CD8-positive, alpha-beta T cell (primary cell): ENCODE measurements at places on chromosomes 16 and 17.

DNA sequence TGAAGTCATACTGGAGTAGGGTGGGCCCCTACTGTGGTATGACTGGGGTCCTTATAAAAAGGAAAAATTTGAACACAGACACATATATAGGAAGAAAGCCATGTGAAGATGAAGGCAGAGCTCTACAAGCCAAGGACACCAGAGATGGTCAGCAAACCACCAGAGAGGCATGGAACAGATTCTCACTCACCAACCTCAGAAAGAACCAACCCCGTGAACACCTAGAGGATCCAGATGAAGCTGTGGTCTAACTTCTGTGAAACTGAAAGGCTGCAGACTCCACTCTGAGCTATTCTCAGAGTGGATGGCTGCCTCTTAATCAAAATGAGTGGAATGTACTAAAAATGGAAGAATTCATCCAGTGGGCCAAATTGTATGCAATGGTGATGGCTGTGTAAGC lies 149.6 kb downstream of the ABCA8 start:
- no peak for DNase-seq

DNA sequence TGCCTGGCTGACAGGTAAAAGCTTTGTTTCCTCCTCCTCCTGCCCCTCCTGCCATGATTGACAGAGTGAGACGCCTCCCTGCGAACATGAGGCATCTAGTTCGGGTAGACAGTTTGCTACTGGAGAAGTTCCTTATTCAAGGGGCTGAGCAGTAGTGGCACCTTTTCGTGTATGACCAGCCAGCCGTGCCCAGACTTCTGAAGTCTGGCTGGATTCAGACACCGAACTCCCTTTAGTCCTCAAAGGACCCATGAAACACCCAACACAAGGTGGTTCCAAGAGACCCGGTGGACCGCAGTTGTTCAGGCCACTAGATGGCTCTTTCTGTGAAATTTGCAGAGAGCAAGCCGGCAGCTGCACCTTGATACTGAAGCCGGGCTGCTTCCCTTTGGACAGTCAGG lies 192.8 kb downstream of the XYLT1 start:
- DNase-seq: peak; percentile 28

- DNase-seq: peak; percentile 94
Measured at GRCh38 chr16:14285513-14286367, 214.6 kb downstream of the MRTFB start.

- no peak for DNase-seq
Measured at GRCh38 chr16:522320-523096, 5.0 kb upstream of the CAPN15 start.

DNA sequence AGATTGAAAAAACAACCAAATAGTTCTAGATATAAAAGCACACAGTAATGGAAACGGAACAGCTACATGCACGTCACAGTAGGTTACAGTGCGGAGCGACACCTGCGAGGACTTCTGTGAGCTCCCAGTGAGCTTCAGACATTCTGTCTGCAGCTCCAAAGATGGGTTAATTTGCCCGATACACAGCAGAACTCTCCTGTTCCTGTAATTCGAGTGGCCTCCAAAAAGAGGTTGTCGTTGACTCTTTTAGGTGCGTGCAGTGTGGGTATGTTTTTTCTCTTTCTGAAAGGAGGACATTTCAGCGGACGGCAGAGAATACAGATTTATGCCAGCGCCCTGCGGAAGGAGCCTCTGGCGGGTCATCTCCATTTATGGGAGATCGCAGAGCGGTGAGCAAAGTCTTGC lies 2.9 kb downstream of the OR1F1 start:
- DNase-seq: no peak

DNA sequence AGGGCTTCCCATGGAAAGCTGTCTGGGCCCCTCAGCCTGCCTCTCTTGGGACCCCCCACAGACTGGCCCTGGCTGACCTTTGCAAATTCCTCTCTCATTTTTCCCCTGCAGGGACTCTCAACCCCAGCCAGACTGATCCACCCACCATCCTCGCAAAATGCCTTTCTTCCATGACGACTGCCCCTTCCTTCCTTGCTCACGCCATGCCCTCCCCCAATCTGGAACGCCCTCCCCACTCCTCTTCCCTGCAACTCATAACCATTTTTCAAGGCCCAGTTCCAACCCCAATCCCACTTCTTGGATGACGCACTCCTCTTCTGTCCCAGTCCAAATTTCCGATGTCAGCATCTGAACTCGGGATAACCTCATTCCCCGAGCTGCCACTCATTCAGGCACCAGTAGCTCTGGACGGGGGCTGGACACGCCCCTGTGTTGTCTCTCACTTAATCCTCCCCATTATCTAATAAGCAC lies 1.3 kb upstream of the DNAI2 start:
- DNase-seq: no peak

GRCh38 chr17:31680126-31680525 lies 178.9 kb downstream of the COPRS start:
- DNase-seq: no peak

DNA sequence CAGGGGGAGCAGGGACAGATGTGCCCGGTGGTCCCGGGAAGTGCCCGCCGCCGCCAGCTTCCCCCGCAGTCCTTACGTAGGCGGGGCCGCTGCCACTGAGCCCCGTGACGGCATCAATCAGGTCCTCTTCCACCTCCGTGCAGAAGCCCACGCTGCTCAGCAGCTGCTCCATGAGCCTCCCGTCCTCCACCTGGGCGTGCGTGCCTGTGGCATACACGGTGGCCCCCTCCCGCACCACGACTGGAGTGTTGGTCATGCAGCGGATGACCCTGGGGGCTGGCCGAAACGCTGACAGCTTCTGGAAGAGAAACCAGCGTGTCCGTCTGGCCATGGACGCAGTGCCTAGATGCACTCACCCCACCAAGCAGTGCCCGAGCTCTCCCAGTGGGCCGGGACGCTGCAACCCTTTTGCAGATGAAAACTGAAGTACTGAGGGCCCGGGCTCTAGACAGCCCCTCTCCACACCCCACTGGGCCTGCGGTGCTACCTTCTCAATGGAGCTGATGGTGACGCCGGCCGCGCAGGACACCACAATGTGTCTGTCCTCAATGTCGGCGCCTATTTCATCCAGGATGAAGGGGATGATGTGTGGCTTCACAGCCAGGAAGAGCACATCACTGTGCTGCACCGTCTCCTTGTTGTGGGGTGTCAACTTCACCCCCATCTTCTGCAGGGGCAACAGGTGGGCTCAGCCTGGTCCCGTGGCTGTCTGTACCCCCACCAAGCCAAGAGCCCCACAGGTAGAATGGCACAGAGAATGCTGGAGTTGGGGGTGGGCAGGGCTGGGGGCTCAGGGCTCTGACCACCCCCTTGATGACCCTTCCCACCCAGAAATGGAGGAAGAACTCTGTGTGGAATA lies 2.0 kb downstream of the PYCR1 start:
- no peak for DNase-seq

GRCh38 chr17:40038882-40039513 lies 15.2 kb downstream of the MED24 start:
- no peak for DNase-seq

- no peak for DNase-seq
Measured at GRCh38 chr16:85767531-85767930, 16.6 kb upstream of the C16orf74 start.
